ENCODE measurements at places on chromosomes 16 and 17.

GRCh38 chr17:6430769-6431168, 4.2 kb downstream of the AIPL1 start:
- DNase-seq, result no peak

DNA sequence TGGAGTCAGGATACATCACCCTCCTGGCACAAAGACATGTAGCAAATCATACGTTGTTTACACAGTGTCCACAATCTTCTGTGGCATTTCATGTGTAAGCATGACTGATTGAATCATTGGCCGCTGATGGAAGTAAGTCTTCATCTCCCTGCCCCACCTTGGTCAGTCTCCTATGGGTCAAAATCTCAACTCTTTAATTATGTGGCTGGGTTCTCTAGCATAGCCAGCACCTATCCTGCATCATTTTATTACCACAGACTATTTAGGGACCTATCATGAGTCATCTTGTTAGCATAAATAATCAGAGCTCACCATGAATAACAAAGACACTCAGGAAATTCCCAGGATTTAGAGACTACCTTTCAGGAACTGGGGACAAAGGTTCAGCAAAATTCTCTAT, 15.9 kb downstream of the TANC2 start:
- DNase-seq, result no peak

DNA sequence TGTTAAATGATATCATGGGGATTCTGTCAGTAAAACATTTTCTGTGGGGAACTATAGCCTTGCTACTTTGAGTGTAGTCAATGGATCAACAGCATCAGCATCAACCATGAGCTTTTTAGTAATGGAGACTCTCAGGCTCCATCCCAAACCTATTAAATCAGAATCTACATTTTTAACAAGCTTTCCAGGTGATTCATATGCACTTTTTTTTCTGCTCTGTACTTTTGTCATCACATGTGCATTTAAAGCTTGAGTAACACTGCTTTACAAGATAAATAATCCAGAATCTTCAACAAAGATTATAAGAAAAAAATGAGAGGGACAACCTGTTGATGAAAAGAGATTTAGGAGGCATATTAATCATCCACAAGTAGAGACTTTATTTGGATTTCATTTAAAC, 23.5 kb downstream of the NUP93 start:
- DNase-seq, result no peak

- no peak for DNase-seq
These were observed 26.4 kb upstream of the RPL38 start for GRCh38 chr17:74177018-74177450.

DNA sequence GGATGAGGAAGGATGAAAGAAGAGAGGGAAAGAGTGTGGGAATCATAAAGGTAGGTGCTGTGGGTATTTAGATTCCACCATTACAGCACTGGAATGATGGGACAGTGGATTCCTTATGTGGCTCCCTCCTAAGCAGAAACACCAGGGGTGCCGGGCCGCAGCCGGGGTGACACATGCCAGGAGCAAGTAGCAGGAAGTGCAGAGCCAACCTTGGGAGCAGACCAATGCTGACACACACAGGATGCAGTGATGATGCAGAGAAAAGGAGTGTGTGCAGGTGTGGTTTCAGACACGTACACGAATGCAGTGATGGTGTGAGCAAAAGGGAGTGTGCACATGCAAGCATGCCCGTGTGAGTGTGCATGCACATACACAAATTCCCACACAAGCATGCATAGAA, 338.0 kb downstream of the SLC39A11 start:
- no peak for DNase-seq

DNA sequence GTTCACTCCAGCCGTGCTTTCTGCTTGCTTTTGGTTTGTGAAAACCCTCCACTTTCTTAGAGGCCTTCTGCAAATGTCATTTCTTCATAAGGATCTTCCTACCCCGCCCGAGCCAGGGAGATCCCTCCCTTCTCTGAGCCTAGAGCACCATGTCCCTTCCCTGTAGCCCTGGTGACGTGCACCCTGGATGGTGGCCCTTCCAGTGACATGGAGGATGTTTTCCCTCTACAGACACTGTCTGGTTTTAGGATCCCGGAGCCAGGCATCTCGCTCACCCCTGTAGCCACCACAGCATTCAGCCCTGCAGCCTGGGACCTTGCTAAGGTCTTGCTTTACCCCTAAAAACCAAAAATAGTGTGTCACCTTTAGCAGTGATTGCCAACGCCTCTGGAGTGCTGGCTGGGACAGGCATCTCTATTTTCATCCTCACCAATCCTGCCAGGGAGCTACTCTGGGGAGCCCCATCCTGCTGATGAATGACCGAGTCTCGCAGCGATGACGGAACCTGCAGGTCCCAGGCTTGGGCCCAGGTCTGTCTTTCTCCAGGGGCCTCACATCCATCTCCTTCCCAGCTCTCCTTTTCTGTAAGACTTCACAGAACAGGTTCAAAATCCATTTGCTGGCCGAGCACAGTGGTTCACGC, 394.1 kb upstream of the TNRC6C start:
- no peak for DNase-seq

DNA sequence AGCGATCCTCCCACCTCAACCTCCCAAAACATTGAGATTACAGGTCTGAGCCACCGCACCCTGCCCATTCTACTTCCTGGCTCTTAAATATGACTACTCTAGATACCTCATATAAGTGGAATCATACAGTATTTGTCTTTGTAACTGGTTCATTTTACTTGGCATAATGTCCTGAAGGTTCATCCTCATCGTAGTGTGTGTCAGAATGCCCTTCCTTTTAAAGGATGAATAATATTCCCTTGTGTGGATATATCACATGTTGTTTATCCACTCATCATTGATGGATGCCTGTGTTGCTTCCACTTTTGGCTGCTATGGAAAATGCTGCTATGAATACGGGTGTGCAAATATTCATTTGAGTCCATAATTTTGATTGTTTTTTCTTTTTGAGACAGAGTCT, 5.7 kb upstream of the CETP start:
- no peak for DNase-seq

GRCh38 chr17:917391-917811, 62.2 kb downstream of the NXN start:
- DNase-seq, result no peak

DNA sequence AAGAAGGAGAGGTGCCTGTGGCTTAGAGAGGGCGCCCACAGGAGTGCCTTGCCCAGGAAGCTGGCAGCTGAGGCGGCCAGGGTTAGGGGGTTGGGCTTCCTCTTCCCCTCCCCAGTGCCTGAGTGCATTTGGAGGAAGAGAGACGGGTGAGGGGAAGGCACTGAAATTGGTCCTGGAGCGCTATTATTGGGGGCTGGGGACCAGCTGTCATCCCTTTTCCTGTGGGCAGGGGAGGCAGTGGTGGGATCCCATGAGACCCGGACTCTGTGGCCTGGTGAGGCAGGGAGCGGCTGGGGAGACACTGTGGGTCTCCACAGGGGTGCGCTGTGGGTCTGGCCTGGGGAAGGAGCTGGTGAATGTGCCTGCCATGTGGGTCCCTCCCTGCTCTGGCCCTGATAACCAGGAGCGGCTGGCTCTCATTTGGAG, 259.7 kb downstream of the SEC14L1 start:
- DNase-seq, result no peak

GRCh38 chr17:2532146-2532720, 20.5 kb upstream of the METTL16 start:
- no peak for DNase-seq

- DNase-seq, result no peak
These were observed 21.3 kb downstream of the ADGRG5 start for GRCh38 chr16:57563761-57564160.

- DNase-seq, result no peak
These were observed 139.5 kb downstream of the ZNF423 start for GRCh38 chr16:49716339-49716934.

DNA sequence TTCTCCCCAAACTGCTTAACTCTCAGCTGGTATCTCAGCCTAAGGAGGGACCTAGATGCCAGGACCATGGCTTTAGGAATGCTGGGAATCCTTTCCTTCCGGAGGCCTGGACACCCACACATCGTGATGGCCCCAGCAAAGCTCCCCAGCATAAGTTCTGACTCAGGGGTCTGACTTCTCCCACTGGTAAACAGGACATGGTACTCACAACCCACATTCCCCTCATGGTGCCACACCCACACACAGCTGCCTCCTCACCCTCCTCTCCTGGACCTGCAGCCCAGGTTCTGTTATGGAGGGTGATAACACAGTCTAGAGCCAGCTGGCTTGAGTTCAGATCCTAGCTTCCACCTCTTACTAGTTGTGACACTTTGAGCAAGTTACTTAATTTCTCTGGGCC, 719 bp upstream of the RNF227 start:
- no peak for DNase-seq

All from cerebellar nuclear complex (tissue), 1 donor.